ENCODE measurements at places on chromosomes 1 and 21. TPM values are rescaled to one million over a fixed set of nuclear protein-coding genes. Genes with fewer than 3 reads are reported as not detected.

Gene TTC39A
- total RNA-seq: 16.4 TPM

Gene THRAP3
- 75.9 TPM for total RNA-seq

Gene KRTAP6-2
- total RNA-seq: not detected

Gene KCNJ9
- not detected for total RNA-seq

Gene KCNA3
- 1.3 TPM for total RNA-seq

Gene KLHDC9
- total RNA-seq: 1.4 TPM

All from esophagus squamous epithelium (tissue), 5 donors.